IPS DF 6.9 (cell line): ENCODE measurements at places on chromosomes 16 and 17.

- H3K4me3 ChIP-seq: peak overlapping the region; percentile 63
- H3K4me1 ChIP-seq: peaks cover 4% of the 10 kb centered on the region; the same call in 1 of the 2 replicates
- peaks cover 56% of the 10 kb centered on the region for H3K27me3 ChIP-seq
- no peak overlapping the region for H3K27ac ChIP-seq
Measured at GRCh38 chr17:68197091-68197996, 50.5 kb upstream of the AMZ2 start.

DNA sequence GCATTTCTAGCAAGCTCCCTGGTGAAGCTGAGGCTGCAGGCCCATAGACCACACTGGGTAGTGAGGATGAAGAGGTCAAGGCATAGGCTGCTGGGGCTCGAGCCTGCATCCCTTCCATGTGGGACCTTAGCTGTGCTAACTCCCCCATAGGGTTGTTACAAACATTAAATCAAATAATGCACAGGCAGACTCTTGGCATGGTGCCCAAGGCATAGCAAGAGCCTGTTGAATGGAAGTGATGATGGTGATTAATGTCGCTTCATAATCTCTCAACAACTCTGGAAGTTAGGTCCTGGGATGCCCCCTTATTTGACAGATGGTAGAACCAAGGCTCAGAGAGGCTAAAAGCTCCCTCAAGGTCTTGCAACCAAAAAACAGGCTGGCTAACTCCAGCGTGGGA is 283.9 kb upstream of the EEF2KMT start:
- no peak overlapping the region for H3K27ac ChIP-seq
- H3K27me3 ChIP-seq: no peaks in the 10 kb centered on the region
- H3K36me3 ChIP-seq: no peaks in the 10 kb centered on the region

GRCh38 chr16:695355-696089 is 5.3 kb upstream of the WDR24 start:
- peaks cover 6% of the 10 kb centered on the region; the same call in 1 of the 2 replicates for H3K27me3 ChIP-seq
- DNase-seq: no peak
- H3K4me1 ChIP-seq: peaks cover 6% of the 10 kb centered on the region
- no peaks in the 10 kb centered on the region; the same call in 1 of the 2 replicates for H3K36me3 ChIP-seq
- peak overlapping the region; percentile 43; the same call in 1 of the 2 replicates for H3K4me3 ChIP-seq

DNA sequence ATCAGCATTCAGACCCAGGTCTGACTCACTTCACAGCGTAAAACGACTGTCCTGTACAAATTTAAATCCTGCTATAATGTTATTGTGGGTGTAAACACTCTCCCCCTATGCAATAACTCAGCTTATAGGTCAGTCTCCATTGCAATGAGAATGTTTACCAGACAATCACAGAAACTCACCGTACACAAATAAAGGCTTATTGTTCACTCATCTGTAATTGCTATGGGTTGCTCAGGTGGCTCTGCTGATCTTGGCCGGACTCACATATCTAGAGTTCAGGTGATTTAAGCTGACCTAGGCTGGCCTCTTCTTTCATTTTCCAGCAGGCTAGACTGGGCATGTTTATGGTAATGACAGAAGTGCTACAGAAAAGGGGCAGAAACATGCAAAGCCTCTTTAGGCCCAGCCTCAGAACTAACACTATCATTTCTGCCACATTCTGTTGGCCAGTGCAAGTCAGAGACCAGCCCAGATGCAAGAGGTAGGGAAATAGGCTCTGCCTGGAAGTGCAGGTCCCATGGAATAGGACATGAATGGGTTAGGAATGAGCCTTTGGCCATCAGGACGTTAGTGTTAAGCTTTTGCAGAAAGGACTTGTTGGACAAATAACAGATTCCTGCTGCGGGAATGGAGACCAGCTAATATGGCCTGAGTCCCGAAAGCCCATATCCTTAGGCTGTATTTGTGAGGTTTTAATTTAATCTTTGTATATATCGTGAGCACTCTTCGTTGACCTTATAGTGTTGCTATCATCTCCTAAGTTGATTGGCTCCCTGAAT is 44.0 kb downstream of the HLF start:
- DNase-seq: no peak
- H3K4me1 ChIP-seq: 0 out of 2 replicates have a peak, but pooled peaks cover 1% of the 10 kb centered on the region
- no peak overlapping the region for H3K27ac ChIP-seq
- H3K4me3 ChIP-seq: no peak overlapping the region

GRCh38 chr16:23836078-23836403 is 258 bp downstream of the PRKCB start:
- H3K4me1 ChIP-seq: peaks cover 8% of the 10 kb centered on the region
- H3K4me3 ChIP-seq: peak overlapping the region; percentile 70

DNA sequence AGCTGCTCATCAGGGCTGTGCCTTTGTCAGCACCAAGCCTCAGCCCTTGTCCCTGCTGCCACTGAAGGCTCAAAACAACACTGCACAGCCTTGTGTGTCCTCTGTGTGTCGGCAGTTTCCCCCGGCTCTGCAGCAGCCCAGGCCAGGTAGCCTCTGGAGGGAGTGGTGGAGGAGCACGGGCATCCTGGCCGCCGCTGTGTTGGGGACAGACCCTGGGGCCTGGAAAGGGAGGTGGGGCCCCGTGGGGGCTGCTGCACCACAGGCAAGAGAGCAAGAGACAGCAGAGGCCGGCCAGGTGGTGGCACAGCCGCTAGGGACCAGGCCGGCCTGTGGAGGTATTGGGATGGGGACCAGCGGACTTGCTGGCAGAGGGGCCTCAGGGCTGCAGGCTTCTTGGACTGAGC is 96.9 kb upstream of the ZNF750 start:
- H3K27ac ChIP-seq: no peak overlapping the region
- H3K4me3 ChIP-seq: no peak overlapping the region
- peaks cover 28% of the 10 kb centered on the region for H3K36me3 ChIP-seq
- no peaks in the 10 kb centered on the region; the same call in 1 of the 2 replicates for H3K4me1 ChIP-seq
- no peaks in the 10 kb centered on the region for H3K27me3 ChIP-seq
- DNase-seq: no peak

DNA sequence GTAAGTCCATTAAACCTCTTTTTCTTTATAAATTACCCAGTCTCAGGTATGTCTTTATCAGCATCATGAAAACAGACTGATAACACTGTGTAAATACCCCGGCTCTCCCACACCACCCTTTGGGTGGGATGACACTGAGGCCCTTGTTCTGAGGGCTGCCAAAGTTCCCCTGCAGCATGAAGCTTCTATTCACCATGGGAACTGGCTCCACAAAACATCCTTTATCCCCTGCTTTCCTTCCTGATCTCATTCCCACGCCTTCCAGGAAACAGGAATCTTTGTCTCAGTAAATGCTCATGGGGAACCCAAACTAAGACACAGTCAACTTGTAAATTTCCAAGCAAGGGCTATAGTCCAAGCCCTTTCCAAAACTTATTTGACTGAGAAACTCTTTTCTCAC is 88.4 kb downstream of the ABCC12 start:
- no peaks in the 10 kb centered on the region for H3K4me1 ChIP-seq
- H3K4me3 ChIP-seq: no peak overlapping the region
- no peak for DNase-seq
- H3K27ac ChIP-seq: no peak overlapping the region
- H3K27me3 ChIP-seq: no peaks in the 10 kb centered on the region

DNA sequence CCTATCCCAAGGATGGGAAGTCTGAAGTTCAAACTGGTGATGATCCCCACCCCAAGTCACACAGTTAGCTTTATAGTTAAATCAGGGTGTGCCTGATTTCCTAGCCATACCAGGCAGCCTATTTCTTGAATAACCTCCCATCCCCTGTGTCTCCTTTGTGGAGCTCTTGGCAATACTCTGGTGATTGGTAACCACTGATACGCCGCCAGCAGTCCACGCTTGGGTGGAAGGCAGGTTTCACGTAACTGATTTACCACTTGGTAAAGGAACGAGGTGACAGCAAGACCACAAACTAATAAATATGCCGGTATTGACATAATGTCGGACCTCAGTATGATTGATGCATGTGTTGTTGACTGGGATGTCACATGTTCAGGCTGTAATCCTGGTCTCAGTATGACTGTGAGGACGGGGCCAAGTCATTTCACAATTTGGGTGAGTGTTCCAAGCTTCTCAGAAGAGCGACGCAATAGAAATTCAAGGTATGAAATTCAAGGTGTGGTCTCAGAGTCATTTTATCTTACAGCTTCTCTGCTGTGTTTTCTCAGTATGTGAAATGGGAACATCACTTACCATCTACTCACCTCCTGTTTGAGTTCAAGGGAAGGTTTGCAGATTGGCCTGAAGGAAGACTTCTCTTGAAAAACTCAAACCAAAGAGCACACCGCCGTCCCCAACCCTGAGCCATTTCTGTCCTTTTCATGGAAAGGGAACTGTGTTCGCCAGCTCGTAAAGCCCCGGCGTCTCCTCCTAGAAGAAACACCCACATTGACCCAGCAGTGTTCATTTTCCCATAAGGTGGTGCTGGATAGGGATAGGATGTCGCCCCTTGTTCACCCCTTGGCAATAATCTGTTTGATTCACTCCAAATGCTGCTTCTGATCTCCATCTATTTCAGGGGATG is 678.9 kb downstream of the WWOX start:
- no peak for DNase-seq
- H3K4me1 ChIP-seq: no peaks in the 10 kb centered on the region; the same call in 1 of the 2 replicates
- H3K36me3 ChIP-seq: no peaks in the 10 kb centered on the region
- H3K4me3 ChIP-seq: no peak overlapping the region
- no peak overlapping the region for H3K27ac ChIP-seq

GRCh38 chr17:76383546-76384221 is 725 bp upstream of the SPHK1 start:
- H3K27me3 ChIP-seq: peaks cover 16% of the 10 kb centered on the region; the same call in 1 of the 2 replicates
- H3K27ac ChIP-seq: no peak overlapping the region
- peaks cover 5% of the 10 kb centered on the region; the same call in 1 of the 2 replicates for H3K4me1 ChIP-seq
- no peaks in the 10 kb centered on the region for H3K36me3 ChIP-seq

- H3K27ac ChIP-seq: no peak overlapping the region
- H3K4me3 ChIP-seq: no peak overlapping the region
- peaks cover 4% of the 10 kb centered on the region; the same call in 1 of the 2 replicates for H3K4me1 ChIP-seq
- no peak for DNase-seq
Measured at GRCh38 chr17:61282377-61282776, 117.3 kb upstream of the TBX2 start.

DNA sequence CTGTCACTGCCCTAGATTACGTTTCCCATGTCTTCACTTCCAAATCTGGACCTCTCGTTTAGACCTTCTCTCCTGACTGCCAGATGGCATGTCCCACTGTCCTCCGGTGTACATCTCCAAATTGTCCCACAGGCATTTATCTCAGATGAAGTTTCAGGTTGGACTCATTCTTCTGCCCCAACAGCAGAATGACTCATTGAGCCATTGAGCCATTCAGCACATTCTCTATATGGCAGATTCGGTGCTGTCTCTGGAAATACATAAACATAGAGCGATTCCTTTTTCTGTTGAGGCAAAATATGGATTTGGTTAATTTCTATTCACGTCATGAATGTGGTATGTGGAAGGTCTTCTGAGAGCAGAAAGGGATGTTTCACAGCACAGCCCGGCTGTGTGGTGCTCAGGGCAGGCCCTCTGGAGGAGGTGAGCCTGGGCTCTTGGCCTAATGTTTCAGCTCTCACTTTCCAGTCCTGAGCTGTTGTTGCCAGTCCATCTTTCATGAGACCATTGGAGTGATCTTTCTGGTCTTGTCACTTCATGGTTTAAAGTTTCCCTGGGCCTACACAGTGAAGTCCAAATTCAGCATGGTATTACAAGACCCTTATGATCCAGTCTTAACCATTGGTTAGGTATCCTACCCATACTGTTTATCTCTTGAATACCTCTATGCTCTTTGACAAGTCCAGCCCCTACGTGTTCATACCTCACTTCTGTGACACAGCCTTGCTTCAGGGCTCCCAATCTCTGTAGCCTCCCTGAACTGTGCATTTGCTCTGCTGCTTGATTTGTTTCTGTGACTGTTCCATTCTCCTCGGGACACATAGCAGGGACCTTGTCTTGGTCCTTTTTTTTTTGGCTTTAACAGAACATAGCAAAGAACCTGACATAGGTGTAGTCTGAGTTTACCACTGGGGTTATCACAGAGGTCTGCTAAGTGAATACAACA is 15.9 kb downstream of the HAPSTR1 start:
- no peaks in the 10 kb centered on the region for H3K27me3 ChIP-seq
- DNase-seq: no peak

DNA sequence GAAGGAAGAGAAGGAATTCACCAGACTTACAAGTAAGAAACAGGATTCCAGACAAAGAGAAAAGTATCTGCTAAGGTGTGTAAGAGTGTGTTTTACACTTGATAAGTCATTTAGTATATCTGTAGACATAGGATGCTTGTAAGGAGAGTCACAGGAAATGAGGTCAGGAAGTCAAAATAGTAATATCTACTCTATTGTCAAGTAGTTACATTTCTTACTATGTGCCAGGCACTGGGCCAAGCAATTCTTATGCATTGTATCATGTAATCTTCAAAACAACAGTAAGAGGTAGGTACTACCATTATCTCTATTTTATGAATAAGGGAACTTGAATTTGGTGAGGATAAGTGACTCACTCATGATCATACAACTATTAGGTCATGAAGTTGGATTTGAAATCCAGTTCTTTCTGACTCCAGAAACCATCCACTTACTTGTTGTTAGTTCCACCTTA is 129.1 kb downstream of the SNX11 start:
- no peaks in the 10 kb centered on the region for H3K4me1 ChIP-seq
- H3K27ac ChIP-seq: no peak overlapping the region
- DNase-seq: no peak
- no peaks in the 10 kb centered on the region for H3K27me3 ChIP-seq
- no peaks in the 10 kb centered on the region for H3K36me3 ChIP-seq
- H3K4me3 ChIP-seq: no peak overlapping the region

DNA sequence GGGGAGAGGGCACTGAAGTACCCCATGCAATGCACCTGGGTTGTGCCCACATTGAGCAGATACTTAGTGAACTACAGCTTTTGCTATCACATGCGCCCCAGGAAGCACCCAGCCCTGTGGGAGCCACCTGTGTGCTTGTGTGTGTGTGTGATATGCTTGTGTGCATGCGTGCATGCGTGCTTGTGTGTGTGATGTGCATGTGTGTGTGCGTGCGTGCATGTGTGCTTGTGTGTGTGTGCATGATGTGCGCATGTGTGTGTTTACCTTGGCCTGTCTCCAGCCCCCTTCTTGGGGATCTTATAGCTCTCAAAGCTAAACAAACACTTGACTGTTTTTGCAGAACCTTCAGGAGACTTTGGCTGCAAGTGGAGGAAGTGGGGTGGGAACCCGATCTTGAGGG is 841 bp downstream of the C16orf89 start:
- no peak overlapping the region for H3K4me3 ChIP-seq
- H3K27ac ChIP-seq: no peak overlapping the region
- no peaks in the 10 kb centered on the region for H3K27me3 ChIP-seq
- no peak for DNase-seq

DNA sequence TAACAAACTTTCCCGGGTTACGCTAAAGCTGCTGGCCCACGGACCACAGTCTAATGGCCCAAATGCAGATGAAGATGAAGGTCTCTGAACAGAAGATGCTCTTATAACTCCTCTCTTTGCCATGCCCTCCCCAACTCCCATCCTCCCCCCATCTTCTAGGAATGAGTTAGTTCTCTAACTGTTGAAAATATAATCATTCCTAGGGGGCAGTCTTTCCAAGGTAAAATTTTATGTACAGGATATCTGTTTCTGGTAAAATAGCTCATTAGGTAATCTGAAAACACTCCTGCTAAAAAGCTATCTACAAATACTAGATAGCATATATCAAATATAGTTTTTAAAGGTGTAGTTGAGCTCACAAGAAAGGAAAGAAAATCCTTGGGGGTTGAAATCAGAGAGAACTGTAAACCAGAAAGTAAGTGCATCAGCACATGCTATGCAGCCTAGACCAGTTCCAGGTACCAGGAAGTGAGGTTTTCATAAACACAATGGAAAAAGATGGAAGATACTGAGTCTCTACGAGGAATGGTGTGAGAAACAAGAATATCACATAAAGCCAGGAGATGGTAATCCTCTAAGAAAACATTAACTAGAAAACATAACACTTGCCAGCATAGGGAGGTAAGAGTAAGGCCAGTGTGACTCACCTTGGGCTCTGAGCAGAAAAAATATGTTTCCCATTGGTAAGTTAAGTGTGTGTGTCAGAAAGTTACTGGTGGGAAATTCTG is 38.1 kb downstream of the CMC2 start:
- H3K4me3 ChIP-seq: no peak overlapping the region
- DNase-seq: no peak
- no peaks in the 10 kb centered on the region for H3K4me1 ChIP-seq
- no peaks in the 10 kb centered on the region for H3K27me3 ChIP-seq
- H3K36me3 ChIP-seq: no peaks in the 10 kb centered on the region
